Activated T-cell treated with anti-CD3 and anti-CD28 coated beads for 48 hours (primary cell): ENCODE measurements at places on chromosomes 16 and 17.

DNA sequence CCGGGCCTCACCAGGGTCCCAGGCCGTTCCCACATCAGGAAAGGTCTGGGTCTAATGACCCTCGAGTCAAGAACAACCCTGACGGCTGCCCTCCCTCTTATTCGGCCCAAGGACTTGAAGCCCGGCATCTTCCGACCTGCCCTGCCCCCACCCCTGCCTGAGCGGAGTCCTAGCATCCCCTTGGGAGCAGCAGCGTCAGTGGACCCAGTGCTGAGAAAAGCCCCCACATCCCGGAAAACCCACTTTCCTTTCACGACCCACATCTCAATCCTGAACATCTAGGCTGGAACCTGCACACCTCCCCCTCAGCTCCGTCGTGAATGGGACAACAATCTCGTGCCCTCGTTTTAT, 769 bp downstream of the TMEM88 start:
- no peak for DNase-seq

DNA sequence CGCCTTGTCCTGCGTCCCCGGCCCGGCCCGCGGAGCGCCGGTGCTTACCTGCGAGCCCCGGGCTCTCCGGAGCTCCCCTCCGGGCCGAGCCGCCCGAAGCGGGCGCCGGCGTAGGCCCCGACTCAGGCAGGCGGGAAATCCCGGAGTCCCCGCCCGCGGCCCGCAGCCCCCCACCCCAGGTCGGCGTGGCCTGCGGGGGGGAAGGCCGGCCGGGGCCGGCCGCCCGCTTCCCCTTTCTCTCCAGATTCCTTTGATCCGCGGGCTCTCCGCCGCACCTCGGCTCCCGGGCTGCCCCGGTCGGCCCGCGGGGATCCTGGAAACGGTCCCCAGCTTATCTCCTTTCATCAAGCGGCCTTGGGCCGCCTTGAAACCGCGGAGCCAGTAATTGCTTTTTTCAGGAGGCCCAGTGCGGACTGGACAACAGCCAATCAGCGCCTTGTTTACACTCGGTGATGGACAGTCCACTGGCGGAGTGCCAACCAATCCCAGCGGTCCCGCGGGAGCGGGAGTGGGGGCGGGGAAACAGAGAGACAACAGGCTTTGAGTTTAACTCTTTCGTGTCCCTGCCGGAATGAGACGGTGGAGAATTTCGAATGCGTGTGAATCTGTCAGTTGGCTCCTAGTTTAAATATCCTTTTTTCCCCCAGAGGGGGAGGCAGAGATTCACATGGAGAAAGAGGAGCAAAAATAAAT, 1.4 kb upstream of the BAHCC1 start:
- DNase-seq: peak; percentile 86

- no peak for DNase-seq
These were observed 14.8 kb downstream of the SNTB2 start for GRCh38 chr16:69201787-69202186.

DNA sequence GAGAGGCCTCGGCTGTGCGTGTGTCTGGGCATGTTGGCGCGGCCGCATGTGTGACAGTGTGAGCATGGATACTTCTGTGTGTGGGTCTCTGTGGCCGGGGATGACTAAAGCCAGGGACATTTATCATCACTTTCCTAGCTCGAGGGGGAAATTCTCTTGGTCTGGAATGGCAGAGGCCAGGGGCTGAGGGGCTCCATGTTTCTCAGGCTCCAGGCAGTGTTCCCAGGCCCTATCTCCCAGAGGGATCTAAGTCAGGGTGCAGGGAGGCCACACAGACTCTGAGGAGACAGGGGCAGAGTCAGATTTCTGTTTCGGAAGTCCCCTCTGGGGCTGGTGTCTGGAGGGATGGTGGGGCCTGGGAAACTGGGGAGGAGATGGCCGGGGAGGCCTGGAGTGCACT, 23.7 kb upstream of the SPNS2 start:
- no peak for DNase-seq

GRCh38 chr17:794876-795275, 12.7 kb downstream of the MRM3 start:
- DNase-seq: peak; percentile 26

DNA sequence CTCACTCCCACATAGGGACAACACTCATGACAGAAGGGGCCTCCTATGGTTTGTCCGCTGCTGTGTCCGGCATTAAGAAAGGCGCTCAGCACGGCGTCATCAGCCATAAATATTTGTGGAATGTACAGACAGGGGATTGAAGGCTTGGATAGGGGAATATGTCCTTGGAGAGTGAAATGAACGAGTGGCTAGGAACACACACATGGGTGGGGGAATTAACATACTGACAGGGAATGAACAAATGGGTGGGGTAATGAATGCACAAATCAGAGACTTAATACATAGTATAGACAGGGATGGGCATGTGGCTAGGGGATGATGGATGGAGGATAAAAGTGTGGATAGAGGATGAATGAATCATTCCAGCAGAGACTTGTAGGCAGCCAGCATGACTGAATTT, 154.0 kb upstream of the HSBP1 start:
- no peak for DNase-seq

DNA sequence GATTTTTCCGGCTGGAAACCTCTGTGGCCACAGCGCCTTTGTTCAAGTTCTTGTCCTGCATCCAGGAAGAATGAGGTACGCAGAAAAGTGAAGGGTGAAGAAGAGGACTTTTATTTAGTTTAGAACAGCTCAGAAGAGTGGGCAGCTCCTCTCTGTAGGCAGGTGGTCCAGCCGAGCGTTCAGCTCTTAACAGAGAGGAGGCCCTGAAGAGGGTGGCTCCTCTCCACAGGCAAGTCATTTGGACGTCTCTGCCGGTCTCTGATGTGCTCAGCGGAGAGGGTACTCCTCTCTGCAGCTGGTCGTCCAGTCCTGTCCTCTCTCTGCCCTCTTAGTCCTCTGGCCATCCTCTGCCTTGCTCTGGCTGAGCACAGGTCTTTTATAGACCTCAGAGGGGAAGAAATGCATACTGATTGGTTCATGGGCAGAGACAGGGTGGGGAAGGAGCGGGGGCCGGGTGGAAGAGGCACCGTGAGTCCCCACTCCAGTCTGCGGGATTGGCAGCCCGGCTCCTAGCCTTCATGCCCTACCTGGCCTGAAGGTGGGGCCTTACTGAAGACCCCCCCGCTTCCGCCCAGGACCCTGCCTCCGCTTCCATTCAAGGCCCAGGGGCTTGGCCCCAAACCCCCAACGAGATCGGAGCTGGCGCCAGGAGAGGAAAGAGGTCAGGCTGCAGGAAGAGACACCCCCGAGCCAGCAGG, 70.0 kb upstream of the NKD1 start:
- DNase-seq: no peak

DNA sequence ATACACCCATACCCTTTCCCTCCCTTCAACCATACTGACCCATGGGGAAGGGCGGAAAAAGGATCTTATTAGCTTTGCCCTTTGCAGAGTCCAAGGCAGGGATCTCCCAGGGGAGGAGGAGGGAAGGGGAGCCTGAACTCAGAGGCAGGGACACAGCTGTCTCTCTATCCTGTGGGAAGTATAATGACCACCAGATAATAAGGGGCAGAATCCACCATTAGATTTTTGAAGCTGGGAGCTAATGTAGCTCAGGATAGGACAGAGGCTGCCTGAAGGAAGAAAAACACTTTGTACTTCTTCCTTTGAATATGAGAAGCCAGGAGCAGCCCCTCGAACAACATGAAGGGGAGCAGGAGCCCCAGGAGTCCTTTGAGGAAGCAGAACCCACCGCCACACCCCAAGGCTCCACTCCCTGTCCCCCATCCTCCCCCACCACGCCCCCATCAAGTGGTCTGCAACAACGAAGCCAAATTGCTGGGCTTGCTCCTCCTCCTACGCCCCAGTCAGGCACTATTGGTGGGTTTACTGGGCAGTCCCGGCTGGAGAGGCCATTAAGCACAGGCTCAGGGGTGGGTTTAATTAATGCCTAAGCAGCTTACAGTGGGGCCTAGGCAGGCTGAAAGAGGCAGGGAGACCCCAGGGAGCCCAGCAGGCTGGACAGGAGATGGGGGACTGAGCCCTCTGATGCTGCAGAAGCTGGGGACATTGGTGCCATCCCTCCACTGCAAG, 5.3 kb downstream of the MPP2 start:
- DNase-seq: no peak

GRCh38 chr16:89476811-89477261, 13.5 kb downstream of the ANKRD11 start:
- no peak for DNase-seq
